ENCODE measurements at places on chromosomes 3 and 15.

- DNase-seq = no peak
Measured at GRCh38 chr15:29818141-29818540, 4.1 kb downstream of the TJP1 start.

GRCh38 chr3:157532529-157533297 lies 29.5 kb upstream of the VEPH1 start:
- no peak for DNase-seq

GRCh38 chr15:42679285-42680141 lies 57.4 kb downstream of the CDAN1 start:
- no peak for DNase-seq

GRCh38 chr3:128170866-128171516 lies 17.7 kb downstream of the EEFSEC start:
- no peak for DNase-seq

DNA sequence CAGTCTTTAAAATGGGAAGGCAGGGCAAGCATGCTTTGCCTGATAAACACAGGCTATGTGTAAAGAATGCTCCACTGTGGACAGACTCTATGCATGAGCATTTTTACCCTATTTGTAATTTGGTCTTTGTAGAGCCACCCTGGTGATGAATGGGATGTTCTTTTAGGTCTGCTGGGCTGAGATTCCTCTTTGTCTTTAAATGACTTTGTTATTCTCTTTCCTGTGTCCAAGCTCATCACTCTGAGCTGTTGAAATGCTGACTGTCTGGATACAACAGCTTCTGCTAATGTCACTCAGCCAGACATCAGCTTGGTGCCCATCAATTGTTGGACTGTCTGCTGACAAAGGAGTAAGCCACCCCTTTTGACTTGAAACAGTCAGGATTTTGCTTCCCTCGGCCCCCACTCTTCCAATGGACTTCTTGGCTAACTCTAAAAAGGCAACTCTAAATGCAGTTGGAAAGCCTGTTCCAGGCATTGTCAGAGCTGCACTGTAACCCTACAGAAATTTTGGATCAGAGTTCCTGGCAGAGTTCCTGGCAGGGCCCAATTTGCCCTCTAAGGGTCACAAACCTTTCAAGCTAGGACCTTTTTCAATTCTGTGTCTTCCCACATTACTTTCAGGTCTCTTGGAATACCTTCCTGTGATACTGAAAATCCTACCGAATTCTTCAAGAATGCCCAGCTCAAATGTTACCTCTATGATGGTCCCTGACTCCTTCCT lies 40.5 kb upstream of the EIF1B start:
- DNase-seq = no peak

DNA sequence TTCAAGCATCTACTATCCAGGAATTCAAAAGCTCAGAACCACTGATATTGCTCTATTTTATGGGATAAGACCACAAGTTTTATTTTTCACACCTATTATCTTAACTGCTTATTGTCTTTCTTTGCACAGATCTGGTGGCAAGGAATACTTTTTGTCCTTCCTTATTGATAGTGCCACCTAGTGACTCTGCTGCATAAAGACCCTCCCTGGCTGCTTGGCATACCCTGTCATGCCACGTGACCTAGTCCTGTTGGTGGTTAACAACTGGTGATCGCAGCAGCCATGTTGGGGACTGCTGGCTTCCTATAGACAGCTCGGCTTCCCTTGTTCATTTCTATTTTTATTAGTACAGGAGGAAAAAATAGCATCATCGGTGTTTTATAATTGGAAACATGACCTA lies 236.3 kb downstream of the MEX3B start:
- DNase-seq = no peak
